ENCODE measurements at places on chromosomes 2 and 18. TPM values are rescaled to one million over a fixed set of nuclear protein-coding genes. Genes with fewer than 3 reads are reported as not detected.

DNA sequence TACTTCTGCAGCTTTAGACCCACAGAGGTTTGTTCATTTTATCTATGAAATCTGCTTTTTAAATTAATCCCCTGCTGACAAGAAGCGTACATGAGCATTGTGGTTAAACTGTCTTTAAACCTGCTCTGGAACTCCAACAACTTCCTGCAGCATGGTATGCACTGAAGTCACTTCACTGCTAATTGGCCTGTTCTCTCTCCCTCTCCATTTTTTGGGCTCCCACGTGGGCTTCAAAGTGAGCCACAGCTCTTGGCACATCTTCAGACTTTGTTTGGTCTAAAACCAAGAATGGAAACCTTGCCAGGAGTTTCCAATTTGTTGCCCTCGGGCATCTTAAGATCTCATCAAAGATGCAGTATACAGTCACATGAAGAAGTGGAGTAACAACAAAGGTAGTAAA, 311.4 kb downstream of the LRRTM1 start:
- no peak for DNase-seq

DNA sequence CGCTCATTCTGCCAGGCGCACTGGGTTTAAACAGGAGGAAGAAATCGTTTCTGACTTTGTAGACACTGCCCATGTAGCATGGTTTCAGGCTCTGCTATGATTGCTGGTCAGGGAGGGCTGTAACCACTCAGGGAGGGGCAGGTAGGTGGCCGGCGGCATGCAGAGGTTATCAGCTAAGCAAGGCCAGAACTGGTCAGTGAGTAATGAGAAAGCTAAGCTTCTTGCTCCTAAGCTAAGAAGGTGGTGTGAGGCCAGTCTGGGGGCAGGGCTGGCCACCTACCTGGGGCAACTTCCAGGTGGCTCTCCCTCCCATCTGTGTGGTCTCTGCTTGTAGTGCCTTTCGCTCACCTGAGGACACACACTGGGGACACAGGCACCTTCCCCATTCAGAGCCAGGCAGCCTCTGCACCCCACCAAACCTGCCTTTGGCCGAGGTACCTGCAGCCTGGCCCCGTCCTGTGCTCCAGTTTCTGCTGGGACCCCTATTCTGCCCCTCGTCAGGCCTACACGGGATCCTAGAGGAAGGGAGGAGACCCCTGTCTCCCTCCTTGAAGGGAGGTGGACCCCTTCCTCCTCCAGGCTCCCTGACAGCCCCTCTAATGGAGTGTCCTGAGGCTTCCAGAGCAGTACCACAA, 195.9 kb downstream of the SEPTIN10 start:
- DNase-seq, result no peak

DNA sequence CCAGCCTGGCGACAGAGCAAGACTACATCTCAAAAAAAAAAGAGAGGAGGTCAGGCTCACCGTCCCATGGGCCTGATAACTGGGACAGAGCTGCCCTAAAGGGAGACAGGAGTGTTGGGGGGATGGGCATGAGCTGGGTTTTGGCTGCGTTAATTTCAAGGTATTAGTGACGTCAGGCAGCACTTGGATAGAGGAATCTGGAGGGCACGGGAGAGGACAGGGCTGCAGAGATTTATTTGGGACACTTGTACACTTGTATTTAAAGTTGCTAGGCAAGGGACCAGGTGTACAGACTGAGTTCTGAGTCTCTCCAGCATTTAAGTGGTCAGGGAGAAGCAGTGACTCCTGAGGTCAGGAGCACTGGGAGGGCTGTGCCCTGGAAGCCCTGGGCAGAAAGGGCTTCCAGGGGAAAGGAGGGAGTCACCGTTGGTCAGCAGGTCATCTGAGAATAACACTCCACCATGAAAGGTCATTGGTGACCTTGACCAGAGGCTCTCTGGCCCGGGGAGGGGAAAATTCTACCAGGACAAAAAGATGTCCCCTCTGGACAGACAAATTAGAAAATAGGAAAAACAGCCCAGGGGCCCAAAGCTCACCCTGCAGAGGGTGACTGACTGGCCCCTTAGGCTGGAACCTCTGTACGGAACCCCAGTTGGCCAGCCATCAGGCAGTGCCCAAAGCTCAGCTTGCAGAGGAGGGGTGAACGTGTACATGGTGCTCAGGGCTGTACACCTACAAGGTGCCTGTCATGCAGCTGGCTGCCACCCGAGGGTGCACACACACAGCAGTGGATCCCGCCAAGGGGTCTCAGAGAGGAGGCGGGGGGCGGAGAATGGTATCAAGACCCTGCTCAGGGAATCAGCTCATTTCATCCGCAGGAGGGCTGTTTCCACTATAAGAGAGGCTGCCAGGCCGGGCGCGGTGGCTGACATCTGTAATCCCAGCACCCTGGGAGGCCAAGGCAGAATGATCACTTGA, 23.0 kb upstream of the CNNM3 start:
- DNase-seq, result no peak

DNA sequence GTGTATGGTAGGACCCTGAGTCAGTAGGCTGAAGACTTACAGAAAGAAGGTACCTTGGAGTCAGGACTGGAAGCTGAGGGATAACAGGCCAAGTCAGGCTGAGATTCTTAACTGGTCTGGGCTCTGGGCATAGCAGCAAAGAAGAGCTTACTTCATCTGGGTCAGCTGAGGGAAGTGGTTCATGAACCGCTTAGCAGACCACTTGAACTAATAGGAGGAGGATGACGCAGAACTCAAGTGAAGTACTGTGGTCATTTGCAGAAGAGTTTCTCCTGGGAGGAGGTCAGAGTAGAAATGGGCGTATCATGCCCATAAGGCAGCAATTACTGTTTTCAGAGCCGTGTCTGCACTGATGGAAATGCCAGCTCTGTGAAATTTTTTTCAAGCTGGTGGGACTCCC, 164.5 kb downstream of the LCLAT1 start:
- no peak for DNase-seq

Gene KCNS3
- total RNA-seq, result 5.8 TPM

Gene FAM228A
- total RNA-seq, result 0.58 TPM

All from psoas muscle (tissue), 8 donors.